Left ventricle myocardium superior (tissue), 1 donor: ENCODE measurements at places on chromosomes 6 and 20.
A peak's percentile ranks its signal among the peaks of the same experiment; 100 is the strongest.

- no peak for DNase-seq
Measured at GRCh38 chr20:37366743-37367142, 20.8 kb downstream of the SRC start.

GRCh38 chr6:36962874-36963273 is 8.3 kb downstream of the PI16 start:
- DNase-seq: peak; percentile 75

GRCh38 chr6:11828262-11828870 is 49.8 kb upstream of the ADTRP start:
- DNase-seq: no peak

DNA sequence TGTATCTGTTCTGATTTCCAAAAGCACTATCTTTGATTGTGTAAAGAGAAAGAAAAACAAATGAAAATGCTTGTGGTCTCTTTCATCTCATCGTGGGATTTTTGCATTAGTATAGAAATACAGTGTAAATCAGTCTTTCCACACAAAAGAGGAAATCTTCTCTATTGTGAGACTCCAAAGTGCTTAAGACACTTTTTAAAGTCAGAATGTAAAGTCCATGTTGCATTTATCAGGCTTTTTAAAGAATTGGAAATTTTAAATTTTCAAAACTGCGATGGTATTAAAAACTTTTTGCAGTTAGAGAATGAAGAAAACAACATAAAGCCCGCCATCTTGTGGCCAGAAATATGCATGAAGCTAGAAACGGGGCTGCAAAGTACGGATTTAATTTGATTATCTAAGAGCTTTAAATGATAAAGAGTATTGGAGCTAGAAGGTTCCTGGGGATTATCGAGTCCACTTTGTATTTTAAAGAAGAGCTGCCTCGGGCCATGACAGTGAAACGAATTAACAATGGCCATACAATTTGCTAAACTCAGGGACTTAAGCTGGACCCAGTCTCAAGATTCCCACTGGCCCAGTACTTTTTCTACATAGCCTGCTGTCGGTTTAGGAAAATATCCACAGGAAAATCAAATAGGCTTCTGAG is 339.6 kb downstream of the ARHGAP18 start:
- DNase-seq: peak; percentile 30

GRCh38 chr20:43681468-43681942 is 14.6 kb downstream of the MYBL2 start:
- DNase-seq: no peak

DNA sequence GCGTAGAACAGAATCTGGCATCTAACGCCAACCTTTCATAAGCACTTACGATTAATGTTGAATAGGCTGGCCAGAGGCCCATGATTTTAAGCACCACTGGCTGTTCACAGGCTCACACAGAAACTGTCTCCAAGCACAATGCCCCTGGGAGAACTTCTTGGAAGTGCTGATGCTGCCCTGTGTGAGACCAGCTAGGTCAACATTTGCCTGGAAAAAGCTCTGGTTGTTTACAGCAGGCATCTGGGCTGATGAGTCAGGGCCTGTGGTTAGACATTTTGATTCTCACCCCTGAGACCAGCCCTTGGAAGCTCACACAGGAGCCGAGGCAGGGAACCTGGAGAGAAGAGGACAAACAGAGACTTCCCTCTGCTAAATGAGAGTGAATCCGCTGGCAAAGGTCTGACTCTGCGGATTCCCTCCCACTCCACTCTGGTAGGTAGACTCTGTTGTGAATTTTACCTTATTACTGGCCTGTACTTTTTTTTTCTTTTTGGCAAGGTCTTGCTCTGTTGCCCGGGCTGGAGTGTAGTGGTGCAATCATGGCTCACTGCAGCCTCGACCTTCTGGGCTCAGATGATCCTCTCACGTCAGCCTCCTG is 6.8 kb upstream of the SULF2 start:
- peak; percentile 72 for DNase-seq

DNA sequence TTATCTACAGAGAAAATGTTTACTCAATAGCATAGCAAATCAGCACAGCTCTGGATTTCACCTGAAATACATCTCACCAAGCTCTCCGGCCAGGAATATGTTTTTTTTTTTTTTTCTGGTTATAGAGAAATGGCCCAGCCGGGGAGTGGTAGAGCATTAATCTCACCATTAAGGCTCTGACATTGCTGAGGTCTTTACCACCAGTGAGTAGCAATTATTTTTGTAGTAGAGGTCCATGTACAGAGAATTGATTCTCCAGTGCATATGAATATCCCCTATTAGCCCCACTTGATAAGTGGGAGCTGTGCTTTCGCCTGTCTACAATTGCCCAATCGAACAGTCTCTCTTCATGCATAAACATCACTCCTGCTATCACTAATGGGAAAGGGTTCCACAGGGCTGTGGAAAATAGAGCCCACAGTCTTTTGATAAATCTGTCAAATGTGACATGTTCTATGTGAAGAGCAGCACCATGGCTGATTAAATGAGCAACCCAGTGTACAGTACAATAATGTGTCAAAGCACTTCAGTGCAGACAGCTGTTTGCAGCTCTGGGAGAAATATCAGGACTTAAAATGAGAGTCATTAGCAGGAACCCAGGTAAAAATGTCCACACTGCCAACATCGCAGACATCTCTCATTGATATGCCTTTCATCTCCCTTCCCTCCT is 227.1 kb upstream of the ID4 start:
- no peak for DNase-seq

- DNase-seq: no peak
Measured at GRCh38 chr6:131782764-131783163, 25.1 kb upstream of the ENPP1 start.

GRCh38 chr6:143368426-143368825 is 82.1 kb downstream of the ADAT2 start:
- DNase-seq: no peak

GRCh38 chr6:105940990-105941389 is 145.1 kb upstream of the PRDM1 start:
- DNase-seq: no peak

DNA sequence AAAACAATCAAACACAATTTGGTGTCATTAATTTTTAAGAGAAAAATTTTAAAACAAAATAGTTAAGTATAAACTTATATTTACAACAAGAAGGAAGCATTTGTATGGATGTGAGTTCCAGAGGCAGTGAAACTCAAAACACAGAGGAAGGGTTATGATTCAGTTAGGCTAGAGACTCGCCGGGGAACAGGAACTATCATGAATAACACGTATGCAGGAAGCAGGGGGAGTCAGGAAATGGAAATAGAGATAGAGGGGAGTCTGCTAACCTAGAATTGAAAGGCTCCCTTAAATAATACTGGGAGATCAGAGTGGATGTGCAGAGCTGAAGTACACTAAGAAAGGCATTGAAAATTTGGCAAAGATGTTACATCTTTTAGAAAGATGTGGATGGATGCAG is 14.2 kb upstream of the HLA-DRB1 start:
- no peak for DNase-seq

GRCh38 chr20:62376112-62377063 is 9.3 kb upstream of the LAMA5 start:
- DNase-seq: peak; percentile 78

DNA sequence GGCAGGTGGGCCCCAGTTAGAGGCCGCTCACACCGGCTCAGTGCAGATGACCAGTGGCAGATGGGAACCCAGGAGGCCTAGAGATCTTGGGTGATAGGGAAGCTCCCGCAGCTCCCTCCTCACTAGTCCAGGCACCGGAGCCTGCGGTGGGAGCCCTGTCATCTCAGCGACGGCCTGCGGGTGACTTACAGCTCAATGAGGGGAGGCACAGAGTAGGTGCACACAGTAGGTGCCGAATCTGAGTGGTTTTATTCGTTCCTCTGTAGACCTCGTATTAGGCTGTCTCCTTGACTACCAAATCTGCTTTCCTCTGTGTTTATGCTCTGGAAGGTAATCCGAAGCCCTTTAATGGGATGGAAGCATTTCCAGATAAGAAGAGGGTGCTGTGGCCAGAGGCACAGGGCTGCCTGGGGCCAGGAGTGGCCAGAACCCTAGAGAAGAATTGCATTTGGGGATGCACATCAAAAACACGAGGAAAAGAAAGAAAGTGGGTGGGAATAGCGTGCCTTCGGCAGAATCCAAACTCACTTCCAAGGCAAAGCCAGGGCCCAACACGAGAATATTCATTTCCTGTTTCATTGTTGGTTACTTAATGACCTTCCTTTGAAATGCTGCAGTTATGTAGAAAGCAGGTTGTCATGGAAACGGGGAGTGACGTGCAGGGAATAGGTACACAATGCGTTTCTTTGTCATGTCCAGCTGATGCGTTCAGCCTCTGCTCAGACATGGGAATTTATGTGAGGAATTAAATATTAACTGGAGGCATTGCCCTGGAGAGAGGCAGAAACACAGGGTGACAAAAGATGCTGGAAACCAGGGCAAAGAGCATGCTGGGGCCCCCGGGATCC is 24.7 kb downstream of the MYT1 start:
- DNase-seq: peak; percentile 5

GRCh38 chr6:71345476-71346333 is 57.1 kb downstream of the OGFRL1 start:
- DNase-seq: no peak
